ENCODE measurements at places on chromosomes 2 and 18.

DNA sequence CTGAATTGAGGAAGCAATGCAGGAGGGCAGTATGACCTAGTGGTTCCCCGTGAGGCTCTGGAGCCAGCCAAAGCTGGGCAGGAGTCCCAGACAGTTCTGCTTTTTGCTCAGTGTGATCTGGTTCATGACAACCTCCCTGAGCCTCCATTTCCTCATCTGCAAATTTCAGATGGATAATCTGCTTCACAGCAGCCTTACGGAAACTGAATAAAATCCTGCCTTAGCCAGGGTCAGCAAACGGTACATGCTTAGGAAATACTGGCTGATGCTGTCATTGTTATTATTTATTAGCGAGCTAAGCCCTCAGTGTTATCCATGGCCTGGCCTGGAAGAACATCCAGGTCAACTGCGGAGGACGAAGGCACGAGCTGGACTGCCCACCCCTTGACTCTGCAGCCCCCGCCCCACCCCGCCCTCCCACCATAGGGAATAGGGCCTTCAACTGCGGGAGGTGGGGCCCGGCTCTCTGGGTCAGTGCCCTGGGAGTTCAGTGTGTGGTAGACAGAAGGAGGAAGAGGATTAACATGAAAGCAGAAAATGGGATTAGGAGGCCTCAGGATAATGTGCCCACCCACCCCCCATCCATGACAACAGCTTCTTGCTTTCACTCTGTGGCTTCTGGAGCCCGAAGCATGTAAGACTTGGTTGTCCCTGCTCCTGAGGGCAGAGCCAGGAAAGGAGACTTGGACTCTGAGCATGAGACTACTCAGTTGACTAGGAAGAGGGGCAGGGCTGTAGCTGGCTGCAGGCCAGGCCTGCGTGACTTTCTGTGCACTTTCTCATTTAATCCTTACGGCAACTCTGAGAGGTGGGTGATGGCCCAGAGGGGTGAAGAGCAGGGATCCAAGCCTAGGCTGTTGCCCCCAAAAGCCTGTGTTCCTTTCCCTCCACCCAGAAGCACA lies 13.1 kb downstream of the PKDCC start:
- DNase-seq, result no peak

GRCh38 chr2:170408461-170409163 lies 230.7 kb downstream of the MYO3B start:
- no peak for DNase-seq

DNA sequence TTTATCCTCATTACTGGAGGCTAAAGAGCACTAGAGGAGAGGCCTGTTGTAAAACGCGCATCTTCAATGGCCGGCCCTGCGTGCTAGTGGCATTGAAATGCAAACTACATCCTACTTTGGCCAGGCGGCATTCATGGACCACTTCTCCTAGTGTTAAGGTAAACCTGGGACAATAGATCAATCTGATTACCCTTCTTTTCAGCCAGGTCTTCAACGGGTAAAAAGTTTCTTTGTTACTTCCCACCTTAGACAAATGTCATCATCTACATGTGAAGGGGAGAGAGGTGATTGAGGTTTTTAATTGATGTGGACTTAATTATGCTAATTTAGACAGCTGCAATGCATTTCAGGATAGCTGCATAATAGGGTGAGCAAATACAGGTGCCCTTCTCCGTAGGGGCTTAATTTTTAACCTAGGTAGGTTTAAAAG lies 628.0 kb downstream of the ZEB2 start:
- DNase-seq, result no peak

- DNase-seq, result no peak
Measured at GRCh38 chr2:31337197-31337596, 77.3 kb downstream of the XDH start.

DNA sequence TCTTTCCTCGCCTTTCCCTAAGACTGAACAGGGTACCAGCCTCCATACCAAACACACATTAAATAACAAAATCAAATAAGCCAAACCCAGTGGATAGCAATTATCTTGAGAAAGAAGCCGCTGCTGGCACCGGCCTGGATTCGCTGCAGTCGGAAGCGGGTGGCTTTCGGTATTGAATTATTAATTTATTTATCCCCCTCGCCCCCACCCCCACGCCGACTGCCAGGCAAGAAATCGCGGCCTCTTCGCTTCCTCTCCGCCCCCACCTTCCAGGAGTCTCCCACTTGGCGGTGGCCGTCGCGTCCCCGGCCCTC lies 370 bp upstream of the ZNF804A start:
- DNase-seq, result no peak

- no peak for DNase-seq
Measured at GRCh38 chr2:238616681-238617080, 190.0 kb downstream of the ASB1 start.

- DNase-seq, result no peak
Measured at GRCh38 chr2:223161873-223162458, 110.0 kb downstream of the KCNE4 start.

DNA sequence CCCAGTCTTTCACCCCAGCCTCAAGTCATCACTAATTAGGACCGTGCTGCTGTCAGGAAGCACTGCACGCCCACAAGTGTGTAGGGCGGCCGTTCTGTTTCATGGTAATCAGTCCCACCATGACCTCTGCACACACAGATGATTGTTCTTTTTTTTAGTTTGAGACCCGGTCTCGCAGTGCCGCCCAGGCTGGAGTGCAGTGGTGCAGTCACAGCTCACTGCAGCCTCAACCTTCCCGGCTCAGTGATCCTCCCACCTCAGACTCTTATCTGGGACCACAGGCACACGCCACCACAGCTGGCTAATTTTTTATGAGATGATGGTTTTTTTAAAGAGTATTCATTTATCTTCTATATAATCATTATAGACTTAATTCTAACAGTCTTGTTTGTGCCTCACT lies 1.8 kb upstream of the IAH1 start:
- no peak for DNase-seq

All from memory B cell (primary cell).